NCI-H1092 treated with DMSO at 0.1 percent for 48 hours (cell line): ENCODE measurements at places on chromosomes 11 and 22.
A peak's percentile ranks its signal among the peaks of the same experiment; 100 is the strongest.

- DNase-seq = no peak
These were observed 101.8 kb downstream of the MYO18B start for GRCh38 chr22:25843660-25844405.

DNA sequence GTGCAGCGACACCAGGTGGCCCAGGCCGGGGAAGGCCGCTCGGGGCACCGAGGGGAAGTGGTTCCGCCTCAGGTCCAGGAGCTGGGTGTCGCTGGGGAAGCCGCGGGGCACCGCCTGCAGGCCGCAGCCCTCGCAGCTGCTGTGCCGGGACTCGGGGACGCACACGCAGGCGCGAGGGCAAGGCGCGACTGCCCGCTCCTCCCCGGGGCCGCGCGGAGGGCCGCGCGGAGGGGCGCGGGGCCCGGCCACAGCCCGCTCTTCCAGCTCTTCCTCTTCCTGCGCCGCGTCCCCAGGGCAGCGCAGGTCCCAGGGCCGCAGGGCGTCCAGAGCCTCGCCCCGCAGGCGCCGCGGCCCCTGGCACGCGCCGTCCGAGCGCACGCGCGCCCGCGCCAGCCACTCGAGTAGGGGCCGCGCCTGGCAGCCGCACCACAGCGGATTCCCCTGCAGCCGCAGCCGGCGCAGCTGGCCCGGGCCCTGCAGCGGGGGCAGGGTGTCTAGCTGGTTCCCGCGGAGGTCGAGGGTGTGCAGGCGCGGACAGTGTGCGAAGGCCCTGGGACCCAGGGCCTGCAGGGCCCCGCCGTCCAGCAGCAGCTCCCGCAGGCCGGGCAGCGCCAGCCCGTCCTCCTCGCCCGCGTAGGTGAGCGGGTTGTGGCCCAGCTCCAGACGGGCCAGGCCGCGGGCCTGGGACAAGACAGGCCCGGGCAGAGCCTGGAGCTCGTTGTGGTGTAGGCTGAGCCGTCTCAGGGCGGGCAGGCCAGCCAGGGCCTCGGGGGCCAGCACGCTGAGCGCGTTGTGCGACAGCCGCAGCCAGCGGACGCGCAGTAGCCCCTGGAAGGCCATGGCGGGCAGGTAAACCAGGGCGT lies 2.8 kb downstream of the CHADL start:
- DNase-seq = peak; percentile 58

DNA sequence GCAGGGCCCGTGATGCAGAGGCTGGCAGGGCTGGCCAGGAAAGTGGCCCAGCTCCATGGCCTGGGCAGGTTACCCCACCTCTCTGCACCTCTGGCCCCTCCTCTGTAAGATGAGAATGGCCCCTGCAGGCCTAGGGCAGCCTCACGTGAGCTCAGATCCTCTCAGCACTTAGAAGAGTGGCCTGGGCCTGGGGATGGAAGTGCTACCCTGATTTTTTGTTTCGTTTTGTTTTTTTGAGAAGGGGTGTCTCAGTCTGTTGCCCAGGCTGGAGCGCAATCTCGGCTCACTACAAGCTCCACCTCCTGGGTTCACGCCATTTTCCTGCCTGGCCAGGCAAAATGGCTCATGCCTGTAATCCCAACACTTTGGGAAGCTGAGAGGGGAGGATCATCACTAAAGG lies 982 bp downstream of the APOBEC3H start:
- DNase-seq = no peak

DNA sequence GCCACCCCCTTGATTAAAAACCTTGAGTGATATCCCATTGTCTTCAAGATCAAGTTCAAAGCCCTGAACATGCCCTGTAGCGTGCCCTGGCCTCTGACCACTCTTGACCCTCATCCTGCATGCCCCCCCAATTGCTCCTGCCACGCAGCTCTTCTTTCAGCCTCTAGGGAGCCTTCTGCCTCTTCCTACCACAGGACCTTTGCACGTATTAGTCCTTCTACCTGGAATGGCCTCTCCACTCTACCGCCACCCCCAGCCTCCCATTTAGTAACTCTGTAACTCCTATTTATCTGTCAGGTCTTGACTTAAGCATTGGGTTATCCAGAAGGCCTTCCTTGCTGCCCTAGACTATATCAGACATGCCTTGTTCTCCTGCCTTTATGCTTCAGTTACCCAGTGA lies 203.6 kb downstream of the TRIM29 start:
- DNase-seq = no peak

GRCh38 chr11:3340025-3340424 lies 38.9 kb downstream of the ZNF195 start:
- no peak for DNase-seq

DNA sequence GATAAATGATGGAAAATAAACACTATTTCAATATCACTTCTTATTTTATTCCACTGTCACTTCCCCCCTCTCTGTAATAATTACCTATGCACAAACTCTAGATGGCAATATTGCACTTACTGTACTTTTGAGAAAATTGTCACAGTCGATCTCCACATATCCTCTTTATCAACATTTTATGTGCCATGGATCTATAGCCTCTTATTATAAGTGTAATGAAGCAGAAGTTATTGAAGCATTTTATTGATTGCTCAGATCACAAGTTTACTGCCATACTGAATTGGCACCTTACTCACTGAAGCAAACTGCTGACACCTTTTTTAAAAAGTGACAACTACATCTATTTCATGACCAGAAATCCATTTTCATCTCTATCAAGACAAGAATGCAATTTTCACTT lies 133.4 kb downstream of the DCDC1 start:
- DNase-seq = peak; percentile 18

GRCh38 chr11:1570896-1571759 lies 943 bp downstream of the DUSP8 start:
- DNase-seq = no peak

DNA sequence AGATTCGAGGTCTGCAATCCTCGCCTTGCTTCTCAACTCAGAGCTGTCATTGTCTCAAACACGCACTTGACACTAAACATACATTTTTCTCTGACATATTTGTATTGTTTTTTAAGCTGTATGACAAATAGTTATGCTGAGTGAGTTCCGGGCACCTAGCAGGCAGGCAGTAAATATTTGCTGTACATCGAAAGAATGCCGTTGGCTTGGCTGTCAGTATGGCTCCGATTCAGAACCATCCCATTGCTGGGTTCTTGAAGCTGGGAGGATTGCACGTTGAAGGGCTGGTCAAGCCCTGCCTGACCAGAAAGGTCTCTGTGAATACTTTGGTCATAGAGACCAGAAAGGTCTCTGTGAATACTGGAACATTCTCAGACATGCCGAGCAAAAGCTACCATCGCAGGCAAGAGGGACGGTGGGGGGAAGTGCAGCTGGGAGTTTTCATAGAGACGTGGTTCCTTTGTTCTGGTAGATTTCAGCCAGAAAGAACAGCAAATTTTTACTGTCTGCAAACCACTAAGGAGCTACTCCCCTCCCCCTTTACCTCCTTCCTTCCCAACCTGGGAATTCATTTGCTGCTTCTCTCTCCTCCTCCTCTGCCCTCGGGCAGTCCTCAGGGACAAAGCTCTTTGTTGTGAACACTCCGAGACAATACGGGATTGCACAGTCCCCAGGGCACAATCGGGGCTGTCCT lies 202.2 kb upstream of the SORL1-AS1 start:
- DNase-seq = peak; percentile 67

GRCh38 chr11:129973068-129973467 lies 29.6 kb downstream of the PRDM10 start:
- DNase-seq = no peak
